ENCODE measurements at places on chromosomes 6 and 20. TPM values are rescaled to one million over a fixed set of nuclear protein-coding genes. Genes with fewer than 3 reads are reported as not detected.

TREML2 gene
- total RNA-seq: not detected

HLA-DMB gene
- not detected for total RNA-seq

CCDC170 gene
- total RNA-seq: 0.32 TPM

PTCRA gene
- total RNA-seq: not detected

AIG1 gene
- 44.4 TPM for total RNA-seq

CHRNA4 gene
- total RNA-seq: not detected

RAB23 gene
- 57.7 TPM for total RNA-seq

BPIFB2 gene
- not detected for total RNA-seq

OR2J3 gene
- total RNA-seq: not detected

DSP gene
- 9.2 TPM for total RNA-seq

ADGRF5 gene
- under 0.01 TPM for total RNA-seq

SMLR1 gene
- not detected for total RNA-seq

FILIP1 gene
- 0.37 TPM for total RNA-seq

PSMB1 gene
- total RNA-seq: 338 TPM

MCHR2 gene
- not detected for total RNA-seq

HTR1B gene
- 2.7 TPM for total RNA-seq

SOBP gene
- total RNA-seq: 4.8 TPM

MAP3K4 gene
- total RNA-seq: 28.6 TPM

RIMS1 gene
- total RNA-seq: 0.89 TPM

GGTLC1 gene
- total RNA-seq: not detected

SLC2A10 gene
- 64.5 TPM for total RNA-seq

IPCEF1 gene
- total RNA-seq: not detected

PI16 gene
- total RNA-seq: 0.59 TPM

SYNJ2 gene
- 42.5 TPM for total RNA-seq

TTLL9 gene
- total RNA-seq: not detected

CD24 gene
- total RNA-seq: 7.2 TPM

JARID2 gene
- total RNA-seq: 5.0 TPM

C4B gene
- total RNA-seq: 2.1 TPM

PRND gene
- total RNA-seq: 0.30 TPM

MYLK2 gene
- not detected for total RNA-seq

EFCAB8 gene
- total RNA-seq: under 0.01 TPM

TMEM74B gene
- not detected for total RNA-seq

SLC17A5 gene
- 62.7 TPM for total RNA-seq

TTBK1 gene
- total RNA-seq: 0.05 TPM

RBM12 gene
- 37.4 TPM for total RNA-seq

ANKRD66 gene
- total RNA-seq: not detected

NKX2-2 gene
- total RNA-seq: not detected

FNDC11 gene
- total RNA-seq: 0.89 TPM

OR11A1 gene
- total RNA-seq: not detected

TFAP2A gene
- total RNA-seq: not detected

GPSM3 gene
- 0.59 TPM for total RNA-seq

MUCL3 gene
- not detected for total RNA-seq

CST5 gene
- not detected for total RNA-seq

MYT1 gene
- total RNA-seq: not detected

TNXB gene
- total RNA-seq: 0.89 TPM

ADTRP gene
- 4.9 TPM for total RNA-seq

FAM120B gene
- 14.6 TPM for total RNA-seq

CPXM1 gene
- total RNA-seq: 3.9 TPM

SLC22A3 gene
- 142 TPM for total RNA-seq
